ENCODE measurements at places on chromosomes 1 and 21.

GRCh38 chr1:167109125-167109524 lies 15.2 kb downstream of the STYXL2 start:
- DNase-seq, result no peak

GRCh38 chr1:181310560-181310959 lies 172.8 kb upstream of the CACNA1E start:
- DNase-seq, result no peak

GRCh38 chr1:27594564-27595510 lies 9.1 kb downstream of the AHDC1 start:
- DNase-seq, result no peak

GRCh38 chr1:8185400-8185799 lies 132.5 kb upstream of the SLC45A1 start:
- no peak for DNase-seq

DNA sequence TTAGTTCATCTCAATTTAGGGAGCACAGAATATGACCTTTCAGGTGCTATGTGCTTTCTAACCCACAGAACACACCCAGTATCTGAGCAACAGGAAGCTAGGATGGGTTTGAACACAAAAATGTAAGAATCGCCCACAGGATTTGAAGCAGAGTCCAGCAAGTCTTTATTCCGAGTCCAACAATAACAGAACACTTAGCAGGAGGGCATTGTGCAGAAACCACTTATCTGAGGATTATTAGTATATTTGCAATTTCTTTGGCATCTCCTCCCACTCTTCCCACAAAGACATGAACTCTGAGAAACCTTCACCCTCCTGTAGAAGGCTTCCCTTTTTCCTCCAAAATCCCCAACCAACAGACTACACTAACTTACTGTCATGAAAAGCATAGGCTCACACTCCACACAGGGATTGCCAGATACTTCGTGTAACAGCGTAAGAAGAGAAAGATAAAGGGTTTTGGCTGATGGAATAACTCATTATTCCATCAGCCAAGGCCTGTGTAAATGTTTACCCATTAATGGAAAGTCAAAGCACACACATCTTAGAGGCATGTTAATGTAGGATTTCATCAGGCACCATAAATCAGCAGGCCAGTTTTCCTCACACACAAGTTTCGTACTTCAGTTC lies 16.1 kb downstream of the SIPA1L2 start:
- DNase-seq, result no peak

GRCh38 chr1:25169610-25170009 lies 62.7 kb downstream of the SYF2 start:
- no peak for DNase-seq

DNA sequence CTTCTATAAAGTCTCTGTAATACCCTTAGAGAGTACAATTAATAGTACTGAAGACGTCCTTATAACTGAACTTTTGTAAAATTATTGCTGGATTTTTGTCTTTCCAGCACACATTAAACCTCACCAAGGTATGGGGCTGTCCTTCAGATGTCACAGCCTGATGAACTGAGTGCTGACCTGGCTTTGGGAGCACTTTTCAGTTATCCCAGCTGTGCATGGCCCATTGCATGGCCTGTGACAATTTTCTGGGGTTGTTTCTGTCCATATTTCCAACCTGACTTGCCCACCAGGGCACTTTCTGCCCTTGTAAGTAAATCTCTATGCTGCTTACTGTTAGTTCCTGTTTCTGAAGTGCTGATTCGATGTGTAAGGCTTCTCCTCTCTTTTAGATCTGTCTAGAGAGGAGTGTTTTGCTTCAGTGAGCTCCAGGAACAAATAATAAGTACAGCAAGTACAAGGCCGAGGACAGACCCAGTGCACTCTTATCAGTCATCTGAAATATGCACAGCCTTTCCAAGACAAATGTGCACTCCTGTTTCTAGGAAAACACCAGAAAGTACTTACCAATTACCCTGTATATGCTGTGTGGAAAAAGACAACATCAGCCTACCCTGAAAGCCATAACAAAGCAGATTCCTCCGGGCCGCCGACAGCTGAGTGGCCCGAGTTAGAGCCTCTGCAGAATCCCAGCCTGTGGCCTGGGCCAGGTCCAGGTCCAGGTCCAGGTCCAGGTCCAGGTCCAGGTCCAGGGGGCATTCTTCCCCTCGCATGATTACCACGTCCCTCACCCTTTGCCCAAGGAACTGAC lies 121.7 kb downstream of the DHRS3 start:
- no peak for DNase-seq

DNA sequence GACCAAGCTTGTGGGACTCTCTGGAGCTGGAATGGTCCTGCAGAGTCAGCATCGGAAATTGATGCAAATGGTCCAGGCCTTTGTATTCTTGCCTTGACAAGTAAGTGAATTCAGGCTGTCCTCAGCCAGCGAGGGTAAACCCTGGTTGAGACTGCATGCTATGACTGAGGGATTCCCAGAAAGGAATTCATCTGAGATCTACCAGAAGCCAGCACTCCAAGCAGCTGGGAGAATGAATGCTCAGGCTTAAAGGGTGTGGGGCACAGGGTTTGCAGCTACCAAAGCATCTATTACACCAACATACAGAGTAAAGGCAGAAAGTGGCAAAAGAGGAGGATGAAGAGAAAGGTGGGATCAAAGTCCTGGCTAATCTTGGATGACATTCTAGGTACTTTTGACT lies 257.0 kb upstream of the LYPLAL1 start:
- no peak for DNase-seq

GRCh38 chr21:45403825-45404729 lies 888 bp upstream of the COL18A1 start:
- DNase-seq, result no peak

DNA sequence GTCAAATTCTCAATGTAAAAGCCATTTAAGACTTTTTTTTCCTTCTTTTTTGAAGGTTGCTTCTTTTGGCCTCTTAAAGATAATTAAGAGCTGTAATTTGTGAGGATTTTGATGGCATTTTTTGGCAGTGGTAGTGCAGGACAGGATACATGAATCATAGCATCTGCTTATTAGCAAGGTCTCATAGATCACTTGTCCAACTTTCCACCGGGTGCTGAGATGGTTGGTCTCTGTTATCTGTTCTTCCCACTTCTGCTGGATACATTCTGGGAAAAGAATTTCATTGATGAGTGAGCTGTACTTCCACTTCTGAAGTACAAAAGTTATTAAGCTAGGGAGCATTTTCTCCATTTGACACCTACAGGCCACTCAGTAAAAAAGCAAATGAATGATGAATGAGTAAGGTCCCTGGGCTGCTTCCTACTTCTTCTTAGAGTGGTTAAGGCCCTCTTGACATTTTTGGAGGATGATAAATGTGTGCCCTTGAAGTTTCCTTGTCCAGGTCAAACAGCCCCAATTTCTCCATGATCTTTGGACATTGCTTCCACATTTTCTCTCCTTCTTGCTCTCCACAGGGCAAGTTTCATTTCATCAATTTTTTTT lies 100.6 kb downstream of the ROR1 start:
- DNase-seq, result no peak

DNA sequence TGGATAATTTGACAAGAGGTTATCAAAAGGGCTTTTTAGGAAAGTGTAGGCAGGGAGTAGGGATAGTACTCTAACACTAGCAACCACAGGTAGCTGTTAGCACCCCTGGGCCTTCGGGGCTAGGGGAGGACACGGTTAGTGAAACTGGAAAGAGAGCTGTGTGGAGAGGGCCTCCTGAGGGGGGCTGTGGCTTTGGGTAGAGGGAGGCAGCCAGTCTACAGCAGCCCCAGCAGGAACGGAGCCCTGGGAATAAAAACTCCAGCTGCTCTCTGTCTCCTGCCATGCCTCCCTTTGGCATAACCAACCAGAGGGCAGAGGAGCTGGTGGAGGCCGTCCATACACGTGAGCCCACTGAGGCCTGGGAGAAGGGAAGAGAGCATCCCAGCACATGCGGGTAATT lies 223.2 kb downstream of the FOXD2 start:
- DNase-seq, result no peak

- DNase-seq, result no peak
Measured at GRCh38 chr1:88454781-88455180, 229.3 kb upstream of the PKN2 start.

DNA sequence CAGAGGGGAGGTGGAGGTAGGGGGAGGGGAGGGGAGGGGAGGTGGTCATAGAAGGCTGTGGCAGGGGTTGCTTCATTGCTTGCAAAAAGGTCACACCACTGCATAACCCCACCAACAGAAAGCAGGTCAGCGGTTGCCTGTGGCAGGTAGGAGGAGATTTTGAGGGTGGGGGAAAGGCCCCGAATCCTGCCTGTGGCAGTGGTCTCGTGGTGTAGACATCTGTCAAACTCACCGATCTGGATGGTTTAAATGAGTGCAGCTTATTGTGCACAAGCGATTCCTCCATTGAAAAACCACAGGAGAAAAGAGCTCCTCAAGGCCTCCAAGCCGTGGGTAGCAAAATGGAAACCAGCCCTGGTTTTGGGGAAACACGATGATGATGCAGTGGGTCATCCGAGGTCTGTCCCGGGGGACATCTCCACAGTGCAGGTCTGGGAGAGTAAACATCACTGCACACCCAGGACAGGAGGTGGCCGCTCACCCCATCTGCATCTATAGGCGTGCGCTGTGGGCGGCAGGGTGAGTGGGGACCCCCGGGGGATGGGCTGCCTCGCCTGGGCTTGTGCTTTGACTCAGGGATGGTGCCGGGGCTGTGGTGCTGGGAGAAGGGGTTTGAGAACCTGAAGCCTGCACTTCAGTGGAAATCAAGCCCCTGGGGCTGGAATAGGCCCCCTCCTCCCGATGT lies 112.3 kb downstream of the CRYAA start:
- DNase-seq, result no peak

DNA sequence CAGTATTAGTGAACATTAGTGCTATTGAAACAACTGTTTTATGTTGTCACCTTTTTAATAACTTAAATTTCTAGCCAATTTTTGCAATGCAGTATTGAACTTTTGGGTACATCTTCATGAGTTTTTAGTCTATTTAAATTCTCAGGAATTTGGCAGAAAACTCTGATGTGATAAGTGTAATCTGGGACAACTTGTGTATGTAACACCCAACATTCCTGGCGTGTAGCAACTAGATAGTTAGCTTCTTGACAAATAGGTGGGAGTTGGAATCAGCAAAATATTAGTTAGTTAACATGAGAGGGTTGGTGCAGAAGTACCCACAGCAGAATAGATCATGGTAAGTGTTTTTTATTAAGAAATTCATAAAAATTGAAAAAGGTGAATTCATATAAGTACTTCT lies 111.6 kb downstream of the ITSN1 start:
- no peak for DNase-seq

- DNase-seq, result no peak
Measured at GRCh38 chr1:72433591-72433990, 151.3 kb upstream of the NEGR1 start.

DNA sequence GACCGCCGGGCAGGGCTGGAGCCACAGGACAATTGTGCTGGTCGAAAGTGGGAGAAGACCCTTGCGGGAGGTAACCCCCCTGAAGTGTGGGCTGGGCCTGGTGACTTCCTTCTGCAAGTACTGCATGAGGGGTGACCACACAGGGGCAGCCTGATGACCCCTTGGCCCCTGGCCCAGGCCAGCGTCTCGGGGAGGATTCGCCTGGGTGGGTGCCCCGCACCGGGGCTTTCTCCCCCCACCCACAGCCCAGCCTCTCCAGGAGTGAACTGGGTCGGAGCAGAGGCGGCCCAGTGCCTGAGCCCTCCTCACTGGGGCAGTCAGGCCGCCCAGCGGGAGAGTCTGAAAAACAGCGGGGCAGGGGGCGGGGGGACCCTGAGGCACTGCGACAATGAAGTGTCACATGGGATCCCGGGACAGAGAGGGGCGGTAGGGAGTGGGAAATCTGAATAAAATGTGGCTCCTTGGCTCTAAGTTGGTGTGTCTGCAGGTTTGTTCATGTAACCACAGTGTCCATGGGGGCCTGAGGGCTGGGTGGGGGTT lies 1.6 kb upstream of the DNMT3L start:
- DNase-seq, result no peak

DNA sequence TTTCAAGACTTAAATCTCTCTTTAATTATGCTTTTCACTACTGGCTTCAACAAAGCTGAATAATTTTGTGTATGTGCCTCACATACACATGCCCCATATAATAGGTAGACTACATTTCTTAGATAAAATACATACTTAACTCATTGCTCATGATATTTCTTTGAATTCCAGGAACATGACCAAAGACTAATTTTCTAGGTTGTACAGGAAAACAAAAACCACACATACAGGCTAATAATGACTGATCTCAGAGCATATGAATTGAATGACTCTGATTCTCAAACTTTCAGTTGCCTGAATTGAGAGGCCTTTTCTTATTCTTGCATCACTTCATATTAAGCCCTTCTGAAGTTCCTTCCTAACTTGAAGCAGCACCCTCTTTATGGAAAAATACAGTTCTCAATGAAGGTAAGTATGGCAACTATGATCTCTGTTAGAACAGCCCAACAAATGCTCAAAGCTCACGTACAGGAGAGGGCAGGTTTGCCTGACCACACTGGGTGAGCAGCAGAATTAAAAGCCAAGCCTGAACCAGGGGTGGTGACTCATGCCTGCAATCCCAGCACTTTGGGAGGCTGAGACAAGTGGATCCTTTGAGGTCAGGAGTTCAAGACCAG lies 22.6 kb upstream of the UAP1 start:
- DNase-seq, result no peak

DNA sequence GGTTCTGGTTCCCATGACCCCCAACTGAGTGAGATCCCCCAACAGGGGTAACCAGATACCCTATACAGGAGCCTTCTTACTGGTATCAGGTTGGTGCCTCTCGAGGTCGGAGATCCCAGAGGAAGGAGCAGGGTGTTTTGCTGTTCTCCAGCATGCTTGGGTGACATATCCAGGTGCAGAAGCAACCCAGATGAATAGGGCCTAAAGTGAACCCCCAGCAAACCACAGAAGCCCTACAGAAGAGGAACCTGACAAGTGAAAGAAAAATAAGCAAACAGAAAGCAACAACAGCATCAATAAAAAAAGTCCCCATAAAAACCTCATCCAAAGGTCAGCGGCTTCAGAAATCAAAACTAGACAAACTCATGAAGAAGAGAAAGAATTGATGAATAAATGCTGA lies 633.4 kb upstream of the CXADR start:
- DNase-seq, result no peak

GRCh38 chr1:1182491-1183220 lies 9.0 kb downstream of the TTLL10 start:
- DNase-seq, result no peak

GRCh38 chr1:151157067-151157531 lies 650 bp downstream of the TNFAIP8L2 start:
- DNase-seq, result no peak

GRCh38 chr1:11898831-11899467 lies 27.3 kb downstream of the KIAA2013 start:
- no peak for DNase-seq

GRCh38 chr1:177383715-177384114 lies 213.0 kb downstream of the BRINP2 start:
- no peak for DNase-seq

DNA sequence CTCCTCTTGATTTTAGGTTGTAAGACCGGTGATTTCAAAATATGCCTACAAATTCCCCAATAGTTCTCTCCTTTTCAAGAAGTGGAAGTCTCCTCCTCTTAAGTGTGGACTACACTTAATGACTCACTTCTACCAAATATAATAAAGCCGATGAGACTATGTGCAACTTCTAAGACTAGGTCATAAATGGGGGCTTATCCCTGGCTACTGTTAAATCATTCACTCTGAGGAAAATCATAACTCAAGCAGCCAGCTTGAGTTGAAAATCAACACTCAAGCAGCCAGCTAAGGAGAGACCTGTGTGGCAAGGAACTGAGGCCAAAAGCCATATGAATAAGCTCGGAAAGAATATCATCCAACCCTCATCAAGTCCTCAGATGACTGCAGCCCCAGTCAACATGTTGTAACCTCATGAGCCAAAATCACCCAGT lies 49.6 kb upstream of the PSMG1 start:
- DNase-seq, result no peak

- no peak for DNase-seq
Measured at GRCh38 chr1:62269439-62269838, 49.8 kb downstream of the KANK4 start.
